ENCODE measurements at places on chromosomes 12 and 14.

DNA sequence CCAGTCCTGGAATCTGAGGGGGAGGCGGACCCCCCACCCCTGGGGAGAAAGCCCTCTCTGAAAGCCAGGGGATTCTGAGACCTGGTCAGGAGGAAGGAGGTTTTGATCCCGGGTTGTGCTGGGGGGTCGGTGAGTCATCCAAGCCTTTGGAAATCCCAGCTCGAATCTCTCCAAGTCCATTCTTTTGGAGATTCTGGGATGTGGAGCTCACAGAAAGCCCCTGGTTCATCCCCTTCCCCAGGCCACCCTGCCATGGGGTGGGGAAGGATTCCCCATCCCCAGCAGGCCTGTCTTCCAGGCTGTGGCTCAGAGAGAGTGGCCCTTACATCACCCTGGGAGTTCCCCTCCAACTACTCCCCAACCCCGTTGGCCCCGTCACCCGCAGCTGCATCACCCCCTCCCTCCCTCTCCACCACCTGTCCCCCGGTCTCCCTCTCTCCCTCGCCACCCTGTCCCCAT, 14.3 kb downstream of the EXOC3L4 start:
- DNase-seq: no peak

DNA sequence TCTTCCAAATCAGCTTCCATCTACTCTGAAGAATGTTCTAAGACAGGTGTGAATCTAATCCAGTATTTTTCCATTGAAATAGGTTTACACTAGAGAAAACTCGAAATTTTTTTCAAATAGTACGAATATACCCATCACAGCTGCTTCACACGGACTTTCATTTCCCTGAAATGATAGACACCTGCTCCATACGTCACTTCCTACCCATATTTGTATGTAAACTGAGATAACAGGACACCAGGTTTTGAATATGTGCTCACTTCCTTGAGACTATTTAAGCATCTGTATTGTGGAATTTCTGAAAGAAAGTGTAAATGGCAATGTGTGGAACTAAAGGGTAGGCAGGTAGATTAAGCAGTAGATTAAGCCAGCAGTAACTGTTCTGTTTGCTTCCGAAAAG, 13.4 kb upstream of the ITPR2 start:
- no peak for DNase-seq

GRCh38 chr12:117105902-117106301, 6.7 kb upstream of the TESC start:
- DNase-seq: peak; percentile 28

DNA sequence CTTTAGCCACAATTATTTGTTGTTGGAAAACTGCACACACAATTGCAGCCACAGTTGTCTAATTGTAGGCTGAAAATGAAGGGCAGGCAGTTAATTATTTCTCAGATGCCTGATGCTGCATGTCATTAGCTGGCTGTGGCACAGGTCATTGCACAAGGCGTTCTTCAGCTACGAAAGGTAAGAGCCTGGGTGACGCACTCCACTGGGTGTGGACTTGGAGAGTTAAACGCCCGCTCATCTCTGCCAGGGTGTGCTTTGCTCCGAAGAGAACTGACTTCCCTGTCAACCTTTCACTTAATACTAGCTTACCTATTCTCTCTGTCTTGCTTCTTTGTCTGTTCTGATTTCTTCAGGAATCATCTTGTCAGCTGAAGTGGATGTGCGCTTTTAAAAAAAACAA, 91.4 kb upstream of the CPM start:
- no peak for DNase-seq

DNA sequence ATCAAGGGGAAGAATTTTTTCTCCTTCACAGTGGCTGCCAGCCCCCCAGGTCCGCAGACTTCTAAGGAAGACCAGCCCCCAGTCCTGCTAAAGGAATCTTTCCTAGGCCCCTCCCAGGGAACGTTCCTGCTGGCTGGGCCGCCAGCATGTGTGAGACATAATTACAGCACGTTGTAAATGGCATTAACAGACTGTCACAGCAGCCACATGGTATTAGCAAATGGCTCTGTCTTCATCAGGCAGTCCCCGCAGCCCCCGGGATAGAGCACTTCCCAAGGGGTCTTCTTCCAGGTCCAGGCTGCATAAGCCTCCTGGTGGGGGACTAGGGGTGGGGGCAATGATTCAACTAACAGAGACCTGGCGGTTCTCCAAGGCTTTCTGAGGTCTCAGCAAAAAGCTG, 34.9 kb upstream of the FAM222A start:
- no peak for DNase-seq

GRCh38 chr14:72423957-72424356, 469.9 kb downstream of the DPF3 start:
- no peak for DNase-seq

DNA sequence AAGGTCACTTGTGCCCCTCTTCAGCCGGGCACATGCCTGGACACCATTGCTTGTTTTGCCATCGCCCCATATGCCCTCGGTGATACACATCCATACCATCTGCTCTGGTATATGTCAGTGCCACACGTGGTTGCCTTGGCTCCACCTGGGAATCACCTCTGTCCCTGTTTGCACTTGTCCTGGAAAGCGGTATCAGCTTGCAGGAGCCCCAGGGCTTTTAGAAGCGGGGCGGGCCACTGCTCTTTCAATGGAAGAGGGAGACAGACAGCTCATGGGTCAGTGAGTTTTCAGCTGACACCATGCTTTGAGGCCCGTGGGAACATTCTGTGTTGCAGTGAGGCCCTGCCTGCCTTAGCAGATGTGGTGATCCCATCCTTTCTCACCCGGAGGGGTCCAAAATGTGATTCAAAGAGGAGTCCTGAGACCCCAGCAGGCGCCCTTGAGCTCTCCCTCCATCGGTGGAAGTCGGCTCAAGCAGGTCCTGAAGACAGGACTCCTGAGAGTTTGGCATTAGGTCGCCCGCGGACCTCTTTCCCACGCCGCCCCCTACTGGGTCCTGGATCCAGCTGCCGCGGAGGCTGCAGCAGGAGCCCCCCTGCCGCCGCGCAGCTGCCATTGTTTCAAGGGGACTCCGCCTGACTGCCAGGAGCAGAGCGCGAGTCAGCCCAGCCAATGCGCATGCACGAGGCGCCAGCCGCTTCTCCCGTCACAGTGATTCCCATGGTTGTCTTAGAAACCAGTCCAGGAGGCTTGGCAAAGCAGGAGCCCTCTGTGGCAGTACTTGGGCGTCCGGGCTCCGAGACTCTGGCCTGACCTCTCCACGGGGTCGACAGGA, 773.2 kb upstream of the ALG10B start:
- DNase-seq: no peak

- DNase-seq: peak; percentile 71
Observed at GRCh38 chr14:92577321-92577742, 63.8 kb downstream of the RIN3 start.

DNA sequence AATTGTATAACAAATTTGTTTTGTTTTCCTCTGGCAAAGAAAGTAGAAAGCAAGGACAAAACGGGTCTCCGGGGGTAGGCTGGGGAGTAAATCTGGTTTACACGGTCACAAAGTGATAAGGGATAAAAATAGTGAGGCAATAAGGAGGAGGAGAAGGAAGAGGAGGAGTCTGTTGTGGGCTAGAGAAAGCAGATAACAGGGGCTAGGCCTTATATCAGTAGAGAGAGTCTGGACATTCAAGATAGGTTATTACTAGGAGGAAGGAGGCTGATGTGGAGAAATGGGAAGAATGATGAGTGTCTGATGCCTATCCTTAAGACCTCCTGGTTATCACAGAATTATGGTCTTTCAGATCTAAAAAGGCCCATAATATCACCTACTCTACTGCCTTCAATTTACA, 83.2 kb upstream of the SSTR1 start:
- DNase-seq: no peak

DNA sequence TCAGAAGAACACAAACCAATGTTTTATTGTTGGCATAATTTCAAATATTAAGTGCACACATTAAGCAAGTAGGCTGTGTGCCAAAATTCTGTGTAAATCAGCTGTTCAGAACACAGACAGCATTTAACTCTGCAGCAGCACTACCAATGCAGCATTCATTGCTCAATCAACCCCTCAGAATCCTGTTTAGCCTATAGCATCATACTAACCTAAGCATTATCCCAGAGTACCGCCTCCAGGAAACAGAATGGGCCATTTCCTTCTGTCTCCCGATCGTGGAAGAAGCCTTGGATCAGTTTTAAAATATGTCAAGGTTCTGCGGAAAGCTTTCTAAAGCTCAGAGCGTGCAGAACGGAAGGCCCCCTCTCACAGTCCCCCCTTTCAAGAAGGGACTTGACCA, 3.3 kb downstream of the IL26 start:
- DNase-seq: no peak

- no peak for DNase-seq
Observed at GRCh38 chr12:40225984-40226602, 1.3 kb downstream of the LRRK2 start.

Measured in CD8-positive, alpha-beta T cell (primary cell).